ENCODE measurements at places on chromosomes 2 and 18.

- DNase-seq, result peak; percentile 7
These were observed 1.5 kb downstream of the CAB39 start for GRCh38 chr2:230714136-230714480.

DNA sequence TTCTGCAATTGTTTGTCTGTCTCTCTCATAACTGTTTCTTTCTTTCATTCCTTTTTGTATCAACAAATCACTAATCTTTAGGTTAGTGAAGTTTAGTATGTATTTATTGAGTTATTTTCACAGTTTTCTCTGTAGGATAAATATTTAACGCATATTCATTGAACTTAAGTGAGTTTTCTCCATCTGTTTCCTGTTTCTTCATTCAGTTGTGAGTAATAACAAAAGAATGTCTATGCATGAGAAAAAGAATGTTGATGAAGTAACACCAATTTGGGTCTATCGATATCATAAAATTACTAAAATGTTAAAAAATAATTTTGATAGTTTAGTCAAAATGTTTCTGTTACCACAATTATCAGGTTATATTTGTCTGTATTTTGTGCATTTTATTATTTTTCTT is 948.0 kb downstream of the DSC3 start:
- DNase-seq, result no peak

DNA sequence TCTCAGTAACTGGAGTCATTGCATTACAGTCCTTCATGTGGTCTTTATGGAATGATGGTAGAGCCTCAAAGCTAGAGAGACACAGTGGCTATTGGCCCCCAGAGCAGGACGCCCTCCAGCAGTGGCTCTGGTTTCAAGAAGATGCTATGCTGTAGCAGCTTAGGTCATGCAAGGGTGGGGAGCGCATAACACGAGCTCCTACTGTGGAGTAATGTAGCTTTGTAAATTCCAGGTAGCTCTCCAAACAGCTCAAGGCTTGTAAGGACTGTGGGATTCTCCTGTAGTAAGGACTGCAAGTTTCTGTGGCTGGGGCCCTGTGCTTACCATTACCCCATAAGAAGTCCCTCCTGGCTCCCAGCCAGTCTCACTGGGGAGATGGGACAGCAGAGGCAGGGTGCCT is 15.6 kb downstream of the APLF start:
- DNase-seq, result no peak

- no peak for DNase-seq
These were observed 101.0 kb downstream of the ALPK2 start for GRCh38 chr18:58527952-58528287.

DNA sequence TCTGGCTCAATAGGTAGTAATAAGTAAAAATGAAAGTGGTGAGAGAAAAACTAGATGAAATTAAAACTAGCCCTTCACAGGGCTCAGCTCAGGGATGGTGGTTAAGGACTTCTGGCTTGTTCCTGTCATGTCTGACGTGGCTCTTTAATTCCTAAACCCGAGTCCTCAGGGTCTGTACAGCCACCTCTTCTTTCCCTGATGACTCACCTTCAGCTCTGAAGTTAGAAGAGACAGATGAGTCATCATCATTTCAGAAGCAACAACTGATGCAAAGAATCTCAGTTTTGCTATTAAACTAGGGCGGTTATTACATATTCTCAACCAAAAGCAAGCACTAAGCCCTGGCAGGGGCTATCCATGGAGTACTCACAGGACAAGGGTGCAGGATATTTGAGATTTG is 24.0 kb upstream of the ITGB6 start:
- DNase-seq, result no peak

DNA sequence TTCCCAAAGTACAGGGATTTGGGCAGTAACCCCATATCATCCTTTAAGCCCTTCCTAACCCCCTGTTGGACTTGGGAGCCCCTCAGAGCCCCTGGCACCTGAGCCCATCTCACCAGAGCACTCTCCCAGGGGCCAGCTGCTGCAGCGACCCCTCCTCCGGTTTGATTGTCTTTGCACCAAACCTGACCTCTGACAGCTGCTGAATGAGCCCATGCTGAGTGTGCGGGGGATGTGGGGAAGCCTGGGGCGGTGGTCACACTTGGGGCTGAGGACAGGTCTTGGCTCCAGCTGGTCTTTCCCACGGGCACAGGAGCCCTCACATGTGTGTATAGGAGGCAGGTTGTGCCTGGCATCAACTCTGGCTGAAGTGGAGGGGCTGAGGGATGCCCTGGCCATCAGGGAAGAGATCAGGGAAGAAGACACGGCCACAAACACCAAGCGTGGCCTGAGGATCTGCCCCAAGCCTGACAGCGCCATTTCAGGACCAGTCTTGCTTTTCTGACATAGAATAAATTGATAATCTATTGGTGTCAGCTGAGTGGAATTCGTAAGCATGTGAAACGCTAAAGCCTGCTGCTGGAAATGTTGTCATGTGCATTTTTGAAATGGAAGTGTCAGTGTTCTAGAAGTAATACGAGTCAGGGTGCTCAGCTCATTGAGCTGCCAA is 102.4 kb downstream of the ACKR3 start:
- DNase-seq, result no peak

GRCh38 chr2:121532347-121532766 is 1.7 kb downstream of the RNU4ATAC start:
- DNase-seq, result no peak

DNA sequence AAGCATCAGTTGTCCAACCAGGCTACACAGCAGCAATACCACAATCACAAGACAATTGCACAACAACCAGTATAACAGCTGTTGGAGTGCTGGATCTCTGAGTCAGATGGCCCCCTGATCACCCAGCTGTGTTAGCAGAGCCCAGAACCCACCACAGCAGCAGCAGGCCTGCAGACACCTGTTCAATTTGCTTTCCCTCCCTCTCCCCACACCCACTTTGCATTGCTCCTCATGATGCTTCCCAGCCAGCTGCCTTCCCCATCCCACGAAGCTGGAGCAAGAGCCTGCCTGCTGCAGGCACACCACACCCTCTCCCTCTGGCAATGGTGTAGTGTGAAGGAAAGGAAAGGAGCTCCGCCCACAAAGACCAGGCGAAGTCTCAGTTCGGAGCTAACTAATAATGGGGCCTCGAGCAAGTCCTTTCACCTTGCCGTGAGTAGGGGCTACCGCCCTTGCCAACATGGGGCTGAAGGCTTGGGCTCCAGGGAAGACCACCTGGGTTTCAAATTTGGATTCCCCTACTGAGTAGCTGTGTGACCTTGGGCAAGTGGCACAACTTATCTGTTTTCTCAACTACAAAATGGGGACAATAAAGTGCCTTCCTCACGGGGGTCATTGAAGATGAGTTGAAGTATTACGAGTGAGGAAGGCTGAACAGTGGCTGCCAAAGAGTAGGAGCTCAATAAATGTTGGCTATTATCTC is 19.4 kb upstream of the ZBTB7C start:
- no peak for DNase-seq

GRCh38 chr18:48563027-48563426 is 24.2 kb downstream of the CTIF start:
- no peak for DNase-seq

- DNase-seq, result no peak
These were observed 1104.0 kb upstream of the PIK3C3 start for GRCh38 chr18:40851014-40851429.

GRCh38 chr2:194765723-194766122 is 891.3 kb upstream of the SLC39A10 start:
- DNase-seq, result no peak

DNA sequence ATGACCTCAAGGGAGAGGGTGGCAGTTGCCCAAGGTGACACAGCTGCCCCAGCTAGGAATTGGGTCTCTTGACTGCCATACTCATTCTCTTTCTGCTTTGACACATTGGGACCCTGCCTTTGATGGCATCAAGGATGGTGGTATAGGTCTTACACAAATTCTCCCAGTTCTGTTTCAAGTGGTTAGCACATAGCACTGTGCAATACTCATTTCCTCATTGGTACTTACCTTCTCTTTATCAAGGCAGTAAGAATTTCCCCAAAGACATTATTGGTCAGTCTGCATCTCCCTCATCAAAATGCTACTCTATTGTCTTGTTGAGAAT is 35.9 kb upstream of the CCDC93 start:
- DNase-seq, result no peak

GRCh38 chr18:75139226-75139911 is 69.6 kb downstream of the PTGR3 start:
- no peak for DNase-seq

DNA sequence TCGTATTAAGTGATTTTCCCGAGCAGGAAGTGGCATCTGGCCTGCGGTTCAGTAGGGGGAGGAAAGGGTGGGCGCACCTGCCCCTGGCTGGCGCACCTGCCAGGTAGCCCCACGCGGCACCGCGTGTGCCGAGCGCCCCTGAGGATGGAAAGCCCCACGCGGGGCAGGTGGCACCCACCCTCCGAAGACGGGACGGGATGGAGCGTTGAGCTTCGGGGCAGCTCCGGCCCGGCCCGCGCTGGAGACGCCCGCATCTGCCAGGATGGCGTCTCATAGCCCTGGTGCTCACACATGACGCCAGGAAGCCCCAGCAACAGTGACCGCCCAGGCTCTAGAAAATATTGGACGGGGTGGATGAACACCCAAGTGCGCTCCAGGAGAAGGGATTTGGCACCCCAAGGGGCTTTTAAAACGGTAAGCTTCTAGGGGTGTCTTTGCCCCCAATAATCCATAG is 2.5 kb upstream of the NFATC1 start:
- no peak for DNase-seq

DNA sequence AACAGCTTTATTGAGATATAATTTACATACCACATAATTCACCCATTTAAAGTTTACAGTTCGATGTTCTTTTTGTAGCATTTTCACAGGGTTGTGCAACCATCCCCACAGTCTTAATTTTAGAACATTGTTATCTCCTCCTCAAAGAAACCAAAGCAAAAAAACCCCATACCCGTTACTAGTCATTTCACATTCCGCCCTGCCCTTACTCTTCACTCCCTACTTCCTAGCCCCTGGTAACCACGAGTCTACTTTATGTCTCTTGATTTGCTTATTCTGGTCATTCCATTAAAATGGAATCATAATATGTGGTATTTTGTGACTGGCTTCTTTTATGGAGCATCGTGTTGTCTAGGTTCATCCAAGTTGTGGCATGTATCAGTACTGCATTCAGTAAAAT is 137.7 kb downstream of the TANC1 start:
- no peak for DNase-seq

DNA sequence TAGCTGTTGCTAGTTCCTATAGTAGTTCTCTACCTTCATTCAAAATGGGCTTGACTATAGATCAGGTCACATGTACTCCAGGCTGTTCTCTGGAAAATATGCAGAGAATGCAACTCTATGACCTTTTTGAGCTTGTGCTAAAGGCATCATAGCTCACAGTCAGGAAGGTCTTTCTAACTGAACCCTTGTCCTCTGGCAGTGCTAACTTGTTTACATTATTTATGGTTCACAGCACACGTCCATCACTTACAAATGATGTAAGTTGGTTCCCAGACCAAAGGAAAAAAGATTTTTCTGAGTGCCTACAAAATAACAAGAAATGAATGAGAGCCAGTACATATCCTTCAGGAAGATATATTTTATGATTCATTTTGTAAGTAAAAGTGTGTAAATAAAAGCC is 236.1 kb downstream of the GCA start:
- DNase-seq, result no peak

DNA sequence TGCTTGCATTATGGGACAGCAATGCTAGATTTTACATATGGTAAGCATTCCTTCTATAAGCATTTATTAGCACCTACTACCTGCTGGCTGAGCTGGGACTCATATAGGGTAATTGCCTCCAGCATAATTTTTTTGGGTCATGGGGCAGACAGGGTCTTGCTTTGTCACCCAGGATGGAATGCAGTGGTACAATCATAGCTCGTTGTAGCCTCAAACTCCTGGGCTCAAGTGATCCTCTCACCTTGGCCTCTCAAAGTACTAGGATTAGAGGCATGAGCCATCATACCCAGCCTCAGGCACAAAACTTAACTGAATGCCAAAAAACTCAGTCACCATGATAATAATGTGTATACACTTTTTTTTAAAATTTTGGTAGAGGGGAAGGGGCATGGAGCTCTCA is 35.3 kb downstream of the TMEM237 start:
- DNase-seq, result no peak

- no peak for DNase-seq
These were observed 95.4 kb upstream of the OTOS start for GRCh38 chr2:240235811-240236210.

GRCh38 chr2:25305775-25306174 is 36.0 kb downstream of the DNMT3A start:
- DNase-seq, result peak; percentile 71

GRCh38 chr2:216159646-216160045 is 50.5 kb downstream of the XRCC5 start:
- DNase-seq, result no peak

- DNase-seq, result no peak
These were observed 68.3 kb downstream of the NEB start for GRCh38 chr2:151665959-151666358.

GRCh38 chr2:138841459-138841858 is 61.3 kb upstream of the NXPH2 start:
- DNase-seq, result no peak

- DNase-seq, result no peak
These were observed 7.7 kb downstream of the HOXD3 start for GRCh38 chr2:176164611-176165369.

DNA sequence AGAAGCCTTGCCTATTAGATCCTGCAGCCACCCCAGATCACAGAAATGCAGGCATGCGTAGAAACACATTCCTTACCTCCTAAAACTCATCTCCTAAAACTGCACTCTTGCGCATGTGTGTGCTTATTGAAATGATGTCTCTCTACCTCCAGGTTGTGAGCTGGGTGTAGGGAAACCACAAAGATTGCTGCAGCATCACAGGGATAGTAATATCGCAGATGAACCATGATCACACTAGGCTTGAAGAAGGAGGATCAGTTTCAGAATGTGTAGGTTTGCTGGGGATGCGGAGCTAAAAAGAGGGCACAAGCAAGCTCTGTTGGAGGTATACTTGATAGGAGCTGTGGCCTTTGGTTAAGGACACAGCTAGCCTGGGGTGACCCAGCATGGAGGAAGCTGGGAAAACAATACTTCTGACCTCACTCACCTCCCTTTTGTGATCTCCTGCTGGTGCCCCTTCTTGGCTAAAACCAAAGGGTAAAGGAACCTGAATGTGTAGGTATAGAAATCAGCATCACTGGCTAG is 118.8 kb downstream of the SETBP1 start:
- no peak for DNase-seq

DNA sequence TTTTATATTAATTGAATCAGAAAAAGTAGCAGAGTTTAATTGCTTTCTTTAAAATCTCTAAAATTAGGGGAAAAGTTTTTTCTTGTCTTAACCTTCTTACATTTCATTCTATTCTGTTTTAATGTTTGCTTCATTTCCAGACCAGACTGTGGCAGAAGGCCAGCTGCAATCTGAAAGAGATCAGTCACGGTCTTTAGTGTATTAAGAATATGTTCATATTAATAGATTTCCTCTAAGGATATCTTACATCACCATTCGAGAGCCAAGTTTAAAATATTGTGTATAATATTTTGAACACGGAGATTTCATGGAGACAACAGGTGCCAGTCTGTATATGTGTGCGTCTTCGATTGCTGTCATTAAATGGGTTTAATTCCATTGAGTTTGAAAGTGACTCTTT is 230.9 kb upstream of the ZSWIM2 start:
- DNase-seq, result no peak
